NCI-H1436 treated with DMSO at 0.1 percent for 48 hours (cell line): ENCODE measurements at places on chromosomes 11 and 22.

DNA sequence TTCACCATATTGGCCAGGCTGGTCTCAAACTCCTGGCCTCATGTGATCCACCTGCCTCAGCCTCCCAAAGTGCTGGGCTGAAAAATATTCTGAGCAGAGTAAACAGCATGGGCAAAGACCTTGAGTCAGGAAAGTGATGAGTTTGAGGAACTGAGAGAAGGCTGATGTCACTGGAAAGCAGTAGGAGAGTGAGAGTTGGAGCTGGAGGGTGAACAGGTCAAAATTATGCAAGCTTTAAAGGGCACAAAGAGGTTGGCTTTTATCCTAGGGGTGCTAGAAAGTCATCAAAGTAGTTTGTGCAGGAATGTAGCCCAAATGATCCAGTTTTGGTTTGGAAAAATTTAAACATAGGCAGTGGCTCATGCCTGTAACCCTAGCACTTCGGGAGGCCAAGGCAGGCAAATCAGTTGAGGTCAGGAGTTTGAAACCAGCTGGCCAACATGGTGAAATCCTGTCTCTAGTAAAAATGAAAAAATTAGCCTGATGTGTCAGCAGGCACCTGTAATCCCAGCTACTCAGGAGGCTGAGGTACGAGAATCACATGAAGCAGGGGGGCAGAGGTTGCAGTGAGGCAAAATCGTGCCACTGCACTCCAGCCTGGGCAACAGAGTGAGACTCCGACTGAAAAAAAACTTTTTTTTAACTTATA, 44.7 kb upstream of the CXCR5 start:
- DNase-seq, result no peak

GRCh38 chr22:49702068-49702397, 125.6 kb downstream of the BRD1 start:
- no peak for DNase-seq

DNA sequence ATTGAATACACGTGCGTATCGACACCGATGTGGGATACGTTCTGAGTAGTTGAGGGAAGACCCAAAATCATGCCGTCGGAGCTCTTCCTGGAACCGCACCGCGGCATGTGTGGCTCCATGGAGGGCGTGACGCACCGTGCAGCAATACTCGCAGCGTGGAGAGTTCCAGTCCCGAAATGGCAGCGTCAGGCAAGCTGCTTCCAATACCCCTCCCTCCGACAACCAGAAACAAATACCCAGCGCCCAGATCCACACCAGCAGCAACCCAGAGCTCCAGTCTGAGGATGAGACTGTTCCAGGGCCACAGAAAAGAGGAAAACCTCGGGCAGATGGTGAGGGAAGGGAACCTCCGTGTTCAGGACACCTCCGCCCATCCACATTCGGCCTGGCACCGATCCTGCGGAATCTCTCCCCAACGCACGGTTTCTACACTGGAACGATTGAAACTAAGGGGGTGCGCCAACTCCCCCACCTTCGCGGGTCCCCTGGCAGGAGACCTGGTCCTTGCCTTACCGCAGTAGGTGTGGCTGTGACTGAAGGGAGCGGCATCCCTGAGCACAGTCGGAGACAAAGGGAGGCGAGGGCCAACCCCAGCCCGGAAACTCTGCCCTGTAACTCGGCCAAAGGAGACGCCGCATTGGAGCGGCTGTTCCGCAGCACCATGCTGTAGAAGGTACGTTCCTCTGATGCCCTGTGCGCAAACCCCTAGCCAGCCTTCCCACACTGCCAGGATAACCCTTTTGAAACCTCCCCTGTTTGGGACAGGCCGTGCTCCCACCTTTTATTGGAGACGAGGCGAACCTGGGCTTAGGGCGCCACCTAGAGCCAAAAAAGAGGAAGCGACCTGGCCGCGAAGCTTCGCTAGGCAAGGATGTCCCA, 28.2 kb downstream of the DBX1 start:
- no peak for DNase-seq

DNA sequence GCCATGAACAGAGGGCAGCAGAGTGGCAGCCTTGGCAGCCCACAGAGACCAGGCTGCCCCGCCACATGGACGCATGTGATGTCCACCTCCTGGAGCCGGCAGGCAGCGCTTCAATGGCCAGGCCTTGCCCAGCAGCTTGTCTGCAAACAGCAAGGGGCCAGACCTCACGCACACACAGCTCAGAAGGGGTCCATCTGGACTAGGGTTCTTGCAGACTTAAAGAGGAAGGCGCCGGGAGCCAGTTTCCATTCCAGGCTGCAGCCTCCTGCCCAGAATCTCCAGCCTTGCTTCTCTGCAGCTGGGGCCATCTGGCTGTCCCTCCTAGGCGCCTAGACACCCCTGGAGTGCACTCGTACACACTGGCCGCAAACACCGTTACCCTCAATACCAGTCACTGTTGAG, 91.9 kb upstream of the TMEM45B start:
- no peak for DNase-seq

GRCh38 chr22:37905534-37906363, at the start of gene MICALL1:
MICALL1 (plus strand) TSS chr22:37906297; CDS start chr22:37906423, 126 bp downstream.
- DNase-seq, result no peak

GRCh38 chr11:75954039-75954438, 139.0 kb downstream of the UVRAG start:
- DNase-seq, result no peak

GRCh38 chr22:46018859-46019258, 41.9 kb upstream of the WNT7B start:
- no peak for DNase-seq

DNA sequence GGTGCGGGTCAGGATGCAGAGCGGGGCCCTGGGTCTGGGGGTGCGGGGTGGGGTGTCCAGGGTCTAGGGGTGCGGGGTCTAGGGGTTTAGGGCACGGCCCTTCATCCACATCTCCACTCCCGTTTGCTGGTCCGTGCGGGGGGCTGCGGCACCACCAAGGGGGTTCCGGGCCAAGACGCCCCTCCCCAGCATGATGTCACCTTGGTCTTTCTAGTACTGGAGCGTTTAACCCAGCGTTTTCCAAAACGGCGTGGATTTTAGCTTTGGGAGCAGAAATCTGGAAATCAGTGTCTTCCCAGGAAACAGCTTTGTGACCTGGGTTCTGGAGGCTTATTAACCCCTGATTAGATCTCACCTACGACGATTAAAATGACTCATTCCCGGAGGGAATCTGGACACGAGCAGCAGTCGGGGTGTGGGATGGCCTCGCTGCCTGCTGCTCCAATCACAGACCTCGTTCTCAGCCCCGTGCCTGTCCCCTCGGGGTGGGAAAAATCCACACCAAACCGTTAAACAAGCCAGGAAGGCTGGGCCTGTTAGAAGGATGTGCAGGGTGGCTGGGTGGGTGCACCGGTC, 759 bp downstream of the AP2A2 start:
- DNase-seq, result no peak

GRCh38 chr11:95700471-95700817, 89.1 kb downstream of the FAM76B start:
- no peak for DNase-seq

GRCh38 chr11:120830085-120830620, 193.7 kb upstream of the TBCEL start:
- no peak for DNase-seq

- no peak for DNase-seq
Measured at GRCh38 chr22:37726241-37726887, 29.5 kb downstream of the TRIOBP start.

GRCh38 chr22:17832665-17833064, 58.4 kb upstream of the BID start:
- DNase-seq, result no peak

DNA sequence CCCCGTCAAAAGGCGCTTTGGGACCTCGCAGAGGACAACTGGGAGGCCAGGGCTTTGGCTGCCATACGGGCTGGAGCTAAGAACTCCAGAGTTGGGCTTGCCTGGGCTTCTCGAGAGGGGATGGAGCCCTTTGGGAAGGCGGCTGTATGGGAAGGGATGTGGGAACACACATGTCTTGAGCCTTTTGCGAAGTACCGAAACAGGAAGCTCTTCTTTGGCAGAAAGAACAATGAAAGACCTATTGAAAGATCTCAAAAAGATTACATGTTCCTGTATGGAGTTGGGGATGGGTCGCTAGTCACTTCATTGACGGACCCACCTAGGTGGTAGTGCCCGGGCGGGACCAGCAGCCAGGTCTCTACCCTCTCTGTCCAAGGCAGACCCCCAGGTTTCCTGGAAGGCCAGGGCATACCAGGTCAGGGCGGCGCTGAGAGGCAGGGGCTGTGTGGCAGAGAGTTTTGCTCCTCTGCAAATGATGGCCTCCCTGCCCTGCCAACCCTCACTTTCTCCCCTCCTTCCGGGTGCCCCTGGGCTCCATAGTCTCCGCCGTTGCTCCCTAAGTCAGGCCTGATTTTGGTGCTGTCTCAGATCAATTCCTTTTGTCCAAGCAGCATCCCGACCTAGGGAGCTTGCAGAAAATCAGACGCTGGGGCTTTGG, 1.0 kb downstream of the ST14 start:
- no peak for DNase-seq

DNA sequence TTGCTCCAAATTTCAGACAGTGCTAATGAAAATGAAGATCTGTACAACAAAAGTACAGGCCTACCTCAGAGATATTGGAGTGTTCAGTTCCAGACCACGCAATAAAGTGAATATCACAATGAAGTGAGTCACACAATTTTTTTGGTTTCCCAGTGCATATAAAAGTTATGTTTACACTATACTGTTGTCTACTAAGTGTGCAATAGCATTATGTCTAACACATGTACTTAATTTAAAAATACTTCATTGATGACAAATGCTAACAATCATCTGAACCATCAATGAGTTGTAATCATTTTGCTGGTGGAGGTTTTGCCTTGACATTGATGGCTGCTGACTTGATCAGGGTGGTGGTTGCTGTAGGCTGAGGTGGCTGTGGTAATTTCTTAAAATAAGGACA, 60.6 kb upstream of the E2F8 start:
- DNase-seq, result no peak

DNA sequence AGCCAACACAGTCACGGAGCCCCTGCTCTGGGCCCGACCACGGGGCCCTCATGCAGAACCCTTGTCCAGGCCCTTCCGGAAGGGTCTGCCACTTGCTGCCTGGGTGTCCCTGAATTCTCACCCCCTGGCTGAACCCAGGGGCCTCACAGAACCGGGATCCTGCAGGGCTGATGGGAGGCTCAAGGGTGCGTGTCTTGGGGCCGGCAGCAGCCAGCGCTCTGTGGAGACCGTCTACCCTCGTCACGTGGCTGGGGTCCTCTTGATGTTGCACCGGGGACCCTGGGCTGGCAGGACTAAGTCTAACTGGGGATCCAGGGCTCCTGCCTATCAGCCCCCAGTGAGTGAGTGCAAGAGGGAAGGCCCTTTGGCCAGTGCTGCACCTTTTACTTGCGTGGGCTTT, 19.3 kb upstream of the CCDC188 start:
- DNase-seq, result no peak

DNA sequence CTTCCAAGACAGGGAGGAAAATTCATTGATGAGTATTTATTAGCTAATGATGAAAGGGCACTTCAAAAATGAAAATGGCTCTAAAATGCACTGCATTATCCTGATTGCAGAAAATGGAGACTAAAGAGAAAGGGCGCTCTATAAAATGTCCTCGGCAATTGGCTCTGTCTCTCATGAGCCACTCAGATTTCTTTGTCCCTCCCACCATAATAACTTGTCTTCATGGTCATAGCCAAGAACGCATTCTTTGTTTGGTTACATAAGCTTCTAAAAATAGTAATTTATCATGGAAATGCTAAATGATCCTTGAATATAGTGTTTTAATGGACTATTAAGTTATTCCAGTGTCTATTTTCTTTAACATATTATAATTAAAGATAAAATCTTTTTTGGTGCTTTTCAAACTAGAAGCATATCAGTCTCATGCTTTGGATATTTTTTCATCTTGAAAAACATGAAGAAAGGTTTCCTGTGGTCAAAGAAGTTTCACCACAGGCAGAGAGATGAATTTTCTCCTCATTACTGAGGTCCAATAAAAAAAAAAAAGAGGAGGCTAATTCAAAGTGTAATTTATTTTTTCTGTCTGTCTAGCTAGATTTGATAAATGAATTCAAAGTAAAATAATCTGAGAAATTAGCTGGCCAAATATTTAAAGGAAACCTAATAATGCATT, 238.1 kb upstream of the BLID start:
- no peak for DNase-seq

- DNase-seq, result no peak
Measured at GRCh38 chr11:81596704-81597103, 1137.0 kb downstream of the FAM181B start.

- no peak for DNase-seq
Measured at GRCh38 chr11:69863544-69864200, 44.5 kb upstream of the FGF3 start.

- no peak for DNase-seq
Measured at GRCh38 chr11:64355078-64355940, 3.7 kb upstream of the RPS6KA4 start.

DNA sequence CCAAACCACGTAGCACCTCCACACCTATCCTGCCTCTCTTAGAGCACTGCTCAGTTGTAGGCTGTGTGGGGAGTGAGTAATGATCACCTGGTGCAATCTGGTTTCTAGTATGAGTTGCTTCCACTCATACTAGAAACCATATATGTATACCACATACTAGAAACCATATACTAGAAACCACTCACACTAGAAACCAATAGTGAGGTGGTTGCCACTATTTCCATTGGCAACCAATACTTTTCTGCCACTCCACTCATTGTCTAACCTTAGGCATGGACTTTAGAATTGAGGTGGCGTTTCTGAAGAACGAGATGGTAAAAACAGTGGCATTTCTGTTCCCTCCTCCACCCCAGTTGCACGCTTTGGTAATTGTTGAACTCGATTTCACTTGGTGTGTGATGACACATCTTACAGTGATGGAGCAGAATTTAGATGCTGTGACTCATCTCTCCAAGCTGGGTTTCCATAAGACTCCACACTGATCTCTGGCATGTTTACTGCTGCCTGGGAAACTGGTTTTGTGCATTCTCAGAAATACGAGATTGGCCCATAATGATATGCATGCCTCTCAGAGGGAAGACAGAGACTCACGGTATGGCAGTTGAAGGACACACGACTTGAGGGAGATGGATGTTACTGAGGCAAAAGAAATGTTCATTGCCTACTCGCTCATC, 82.9 kb downstream of the KIRREL3 start:
- DNase-seq, result no peak

DNA sequence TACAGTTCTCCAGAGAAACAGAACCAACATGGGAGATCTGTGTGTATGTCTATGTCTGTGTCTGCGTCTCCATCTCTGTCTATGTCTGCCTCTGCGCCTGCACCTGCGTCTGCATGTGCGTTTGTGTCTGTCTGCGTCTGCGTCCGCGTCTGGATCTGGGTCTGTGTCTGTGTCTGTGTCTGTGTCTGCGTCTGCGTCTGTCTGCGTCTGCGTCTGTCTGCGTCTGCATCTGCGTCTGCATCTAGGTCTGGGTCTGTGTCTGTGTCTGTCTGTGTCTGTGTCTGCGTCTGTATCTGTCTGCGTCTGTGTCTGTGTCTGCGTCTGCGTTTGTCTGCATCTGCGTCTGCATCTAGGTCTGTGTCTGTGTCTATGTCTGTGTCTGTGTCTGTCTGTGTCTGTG, 88.4 kb upstream of the SLC22A12 start:
- DNase-seq, result no peak
